NCI-H187 treated with DMSO at 0.1 percent for 48 hours (cell line): ENCODE measurements at places on chromosomes 12 and 14.

DNA sequence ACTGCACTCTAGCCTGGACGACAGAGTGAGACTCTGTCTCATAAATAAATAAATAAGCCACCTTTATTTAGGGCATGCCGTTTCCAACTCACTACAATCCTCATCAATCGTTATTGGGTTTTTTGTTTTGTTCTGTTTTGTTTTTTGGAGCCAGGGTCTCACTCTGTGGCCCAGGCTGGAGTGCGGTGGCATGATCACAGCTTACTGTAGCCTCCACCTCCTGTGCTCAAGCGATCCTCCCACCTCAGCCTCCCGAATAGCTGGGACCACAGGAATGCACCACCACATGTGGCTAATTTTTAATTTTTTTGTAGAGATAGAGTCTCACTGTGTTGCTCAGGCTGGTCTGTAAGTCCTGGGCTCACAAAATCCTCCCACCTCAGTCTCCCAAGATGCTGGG, 3.6 kb upstream of the ANAPC5 start:
- DNase-seq: no peak

GRCh38 chr12:3732901-3733300, 20.0 kb downstream of the CRACR2A start:
- no peak for DNase-seq

GRCh38 chr12:128818065-128819022, 5.4 kb downstream of the SLC15A4 start:
- no peak for DNase-seq

GRCh38 chr14:79549515-79549914, 661.8 kb downstream of the DIO2 start:
- DNase-seq: no peak

DNA sequence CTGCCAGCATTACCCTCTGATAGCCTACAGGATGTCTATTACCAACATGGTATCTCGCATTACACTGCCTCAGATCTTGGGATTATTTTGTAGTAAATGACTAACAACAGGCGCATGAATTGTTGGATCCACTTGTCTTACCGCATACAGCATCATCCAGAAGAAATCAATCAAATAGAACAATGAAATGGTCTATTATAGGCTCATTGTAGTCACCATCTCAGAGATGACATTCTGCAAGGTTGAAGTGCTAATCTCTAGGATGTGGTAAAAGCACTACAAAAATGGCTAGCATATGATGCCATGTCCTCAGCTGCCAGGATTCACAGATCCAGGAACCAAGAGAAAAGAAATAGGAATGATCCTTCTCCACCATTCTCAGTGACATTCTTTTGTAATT, 52.0 kb downstream of the WASHC3 start:
- peak; percentile 67 for DNase-seq

DNA sequence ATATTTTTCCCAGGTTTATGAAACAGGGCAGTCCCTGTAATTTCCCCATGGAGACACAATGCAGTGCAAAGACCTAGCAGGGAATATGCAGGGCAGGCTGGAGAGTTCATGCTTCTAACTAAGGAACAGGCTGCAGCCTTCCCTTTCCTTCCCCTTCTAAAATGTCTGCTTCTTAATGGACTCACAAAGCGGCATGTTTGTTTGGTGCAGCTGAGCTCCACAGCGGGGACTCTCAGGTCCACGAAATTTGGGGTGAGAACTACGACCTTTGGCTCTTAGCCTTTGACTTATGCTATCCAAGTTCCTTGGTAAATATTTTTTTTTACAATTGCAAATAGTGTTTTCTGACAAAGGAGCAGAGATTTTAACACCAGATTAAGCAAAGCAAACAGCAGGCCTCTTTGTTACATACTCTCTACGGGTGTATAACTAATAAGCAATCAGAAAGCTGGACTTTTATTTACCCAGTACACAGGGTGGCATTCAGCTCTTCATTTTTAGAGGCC, 323.6 kb downstream of the ZFP36L1 start:
- no peak for DNase-seq

- DNase-seq: no peak
Measured at GRCh38 chr12:89861086-89861485, 152.4 kb upstream of the ATP2B1 start.

DNA sequence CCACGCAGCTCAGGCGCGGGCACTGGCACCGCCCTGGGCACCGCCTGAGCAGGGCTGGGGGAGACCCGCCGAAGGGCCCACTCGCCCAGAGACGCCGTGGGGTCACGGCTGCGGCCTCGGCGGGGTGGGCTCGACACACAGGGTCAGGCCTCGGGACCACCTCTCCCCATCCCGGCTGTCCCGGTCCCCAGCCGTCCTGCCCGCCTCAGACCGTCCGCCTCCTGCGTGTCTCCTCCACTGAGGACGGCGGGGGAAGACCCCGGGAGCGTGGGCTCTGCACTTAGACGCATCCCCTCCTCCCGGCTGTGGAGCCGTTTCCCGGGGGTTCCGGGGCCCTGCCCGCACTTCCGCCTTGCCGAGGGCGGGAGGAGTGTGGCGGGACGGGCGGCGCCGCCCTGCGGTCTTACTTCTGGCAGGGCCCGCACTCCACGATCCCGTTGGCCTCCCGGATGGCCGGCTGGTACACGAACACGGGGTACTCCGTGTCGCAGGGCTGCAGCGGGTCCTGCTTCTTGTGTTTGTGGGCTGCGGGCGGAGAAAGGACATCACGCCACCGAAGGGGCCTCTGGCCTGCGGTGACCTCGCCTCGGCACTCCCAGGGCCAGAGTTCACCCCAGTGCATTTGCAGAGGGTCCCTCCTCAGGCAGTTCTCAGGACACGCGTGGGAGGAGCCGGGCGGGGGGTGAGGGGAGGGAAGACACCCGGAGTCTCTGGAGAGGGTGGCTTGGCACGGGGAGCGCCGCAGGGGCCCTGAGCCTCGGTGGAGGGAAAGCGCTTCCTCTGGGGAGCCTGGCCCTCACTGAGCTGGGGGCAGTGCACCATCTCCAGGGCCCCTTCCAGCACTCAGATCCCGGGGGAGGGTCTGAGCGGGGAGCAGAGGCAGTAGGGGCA, 23.1 kb upstream of the LRTM2 start:
- DNase-seq: no peak

- DNase-seq: no peak
Measured at GRCh38 chr14:89702876-89703200, 251.7 kb downstream of the EFCAB11 start.
